ENCODE measurements at places on chromosomes 12 and 14.

GRCh38 chr14:105312973-105313372 lies 1.6 kb upstream of the PACS2 start:
- DNase-seq: no peak

DNA sequence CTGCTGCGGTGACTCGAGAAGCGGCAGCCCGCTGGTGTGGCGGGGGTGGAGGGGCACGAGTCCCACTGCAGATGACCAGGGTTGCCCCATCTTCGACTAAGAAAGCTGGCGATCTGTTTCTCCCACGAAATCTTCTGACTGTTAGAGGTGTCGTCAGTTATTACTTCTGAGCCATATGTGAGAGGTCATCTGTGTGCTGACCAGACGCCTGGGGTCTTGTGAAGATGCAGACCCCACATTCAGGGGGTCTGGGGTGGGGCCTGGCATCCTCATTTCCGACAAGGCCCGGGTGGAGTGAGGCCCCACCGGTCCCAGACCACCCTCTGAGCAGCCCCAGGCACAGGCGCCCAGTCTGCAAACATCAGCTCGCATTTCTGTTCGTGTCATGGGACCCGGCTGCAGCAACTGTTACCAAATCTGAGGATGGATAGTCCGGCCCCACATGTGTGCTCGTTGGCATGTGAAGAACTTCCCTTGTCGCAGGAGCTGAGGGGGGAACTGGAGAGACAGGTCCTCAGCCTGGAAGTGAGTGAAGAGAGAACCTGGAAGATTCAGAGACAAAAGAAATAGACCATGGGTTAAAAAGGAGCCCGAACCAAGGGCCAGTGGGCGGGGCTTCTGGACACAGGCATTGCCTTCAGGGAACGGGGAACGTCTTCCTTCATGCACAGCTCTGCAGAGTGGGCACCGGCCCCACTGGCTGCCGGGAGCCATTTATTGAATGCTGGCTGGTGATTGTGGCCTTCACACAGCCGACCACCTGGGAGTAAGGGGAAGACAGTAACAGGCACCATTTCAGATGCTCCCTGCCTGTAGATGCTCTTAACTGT lies 135.2 kb downstream of the ADGRD1 start:
- DNase-seq: no peak

GRCh38 chr12:125382926-125383325 lies 317.7 kb downstream of the AACS start:
- no peak for DNase-seq

DNA sequence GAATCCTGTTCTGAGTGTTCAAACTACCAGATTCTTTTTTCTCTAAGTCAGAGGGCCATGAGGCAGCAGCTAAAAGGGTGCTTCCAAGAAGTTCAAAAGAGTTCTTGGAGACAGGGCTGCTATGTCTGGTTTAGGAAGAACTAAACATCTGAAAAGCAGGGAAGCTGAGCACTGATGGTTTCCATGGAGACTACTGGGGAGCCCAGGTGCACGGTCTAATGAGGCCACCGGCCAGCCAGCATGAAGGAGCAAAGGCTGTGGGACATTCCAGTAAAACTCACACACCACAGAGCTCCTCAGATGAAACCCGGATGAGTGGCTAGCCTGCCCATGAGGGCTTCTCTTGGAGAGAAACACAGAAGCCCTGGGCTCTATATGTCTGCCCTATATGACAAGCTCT lies 97.3 kb downstream of the KCNK10 start:
- DNase-seq: no peak

GRCh38 chr12:29148911-29149690 lies at the start of gene FAR2:
FAR2 (plus strand) TSS chr12:29149278; CDS start chr12:29270450, 121,172 bp downstream.
- DNase-seq: no peak

DNA sequence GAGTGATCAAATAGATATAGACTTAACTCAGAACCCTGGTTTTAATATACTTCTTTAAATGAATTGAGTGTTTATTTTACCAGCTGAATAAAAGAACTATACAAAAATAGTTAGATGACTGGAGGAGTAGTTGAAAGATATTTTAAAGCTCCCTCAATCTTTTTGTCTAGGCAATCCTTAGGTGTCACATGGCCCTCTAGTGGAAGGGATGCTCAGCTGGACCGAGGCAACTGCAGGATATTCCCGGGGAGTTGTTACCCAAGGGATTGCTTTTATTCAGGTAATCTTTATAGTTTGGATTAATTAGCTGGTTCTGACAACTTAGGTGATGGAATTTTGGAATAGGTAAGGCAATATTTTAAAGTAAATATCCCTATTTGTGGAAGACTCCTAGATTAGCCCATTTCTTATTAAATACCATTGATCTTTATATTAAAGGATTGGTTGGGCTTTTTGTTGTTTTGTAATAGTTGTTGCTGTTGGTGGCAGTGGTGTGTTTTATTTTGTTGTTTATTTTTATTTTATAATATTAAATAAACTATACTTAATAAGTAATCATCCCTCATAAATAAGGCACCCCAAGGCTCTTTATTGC lies 57.1 kb downstream of the ZDHHC17 start:
- peak; percentile 17 for DNase-seq

DNA sequence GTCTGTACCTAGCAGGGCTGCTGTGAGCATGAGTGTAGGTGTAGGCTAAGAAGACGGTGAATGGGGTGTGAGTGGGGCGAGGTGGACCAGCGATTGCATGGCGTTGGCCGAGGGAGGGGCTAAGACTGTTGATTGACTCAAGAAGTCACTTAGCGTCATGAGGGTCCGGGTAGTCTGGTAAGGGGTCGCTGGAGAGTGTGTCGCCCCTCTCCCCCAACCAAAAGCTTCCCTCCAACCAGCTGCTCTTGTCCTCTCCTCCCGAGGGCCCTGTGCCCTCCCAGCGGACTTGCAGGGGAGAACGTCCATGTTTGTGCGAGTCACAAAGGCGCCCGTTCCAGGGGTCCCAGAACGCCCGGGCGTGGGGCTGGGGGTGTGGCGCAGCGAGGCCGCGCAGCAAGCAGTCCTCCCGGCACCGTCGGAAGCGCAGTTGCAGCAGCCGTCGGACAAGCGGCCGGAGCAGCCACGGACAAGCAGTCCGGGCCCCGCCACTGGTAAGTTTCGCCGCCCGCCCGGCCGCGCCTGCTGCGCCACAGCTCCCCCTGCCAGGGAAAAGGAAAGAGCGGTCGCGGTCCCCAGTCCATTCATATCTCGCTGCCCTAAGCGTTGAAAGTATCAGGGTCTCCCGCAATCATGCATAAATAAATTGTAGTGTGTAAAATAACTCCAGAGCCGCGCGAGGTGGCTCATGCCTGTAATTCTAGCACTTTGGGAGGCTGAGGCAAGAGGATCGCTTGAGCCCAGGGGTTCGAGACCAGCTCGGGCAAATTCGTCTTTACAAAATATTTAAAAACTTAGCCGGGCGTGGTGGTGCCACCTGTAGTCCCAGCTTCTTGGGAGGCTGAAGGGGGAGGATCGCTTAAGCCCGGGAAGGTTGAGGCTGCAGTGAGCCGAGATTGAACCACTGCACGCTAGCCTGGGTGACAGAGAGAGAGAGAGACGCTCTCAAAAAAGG lies at the start of gene CCDC63:
TSS of gene CCDC63 (plus strand) at position 373 of the 952 bp plus-strand sequence. CDS start 5,968 bp downstream, outside the sequence.
- no peak for DNase-seq

DNA sequence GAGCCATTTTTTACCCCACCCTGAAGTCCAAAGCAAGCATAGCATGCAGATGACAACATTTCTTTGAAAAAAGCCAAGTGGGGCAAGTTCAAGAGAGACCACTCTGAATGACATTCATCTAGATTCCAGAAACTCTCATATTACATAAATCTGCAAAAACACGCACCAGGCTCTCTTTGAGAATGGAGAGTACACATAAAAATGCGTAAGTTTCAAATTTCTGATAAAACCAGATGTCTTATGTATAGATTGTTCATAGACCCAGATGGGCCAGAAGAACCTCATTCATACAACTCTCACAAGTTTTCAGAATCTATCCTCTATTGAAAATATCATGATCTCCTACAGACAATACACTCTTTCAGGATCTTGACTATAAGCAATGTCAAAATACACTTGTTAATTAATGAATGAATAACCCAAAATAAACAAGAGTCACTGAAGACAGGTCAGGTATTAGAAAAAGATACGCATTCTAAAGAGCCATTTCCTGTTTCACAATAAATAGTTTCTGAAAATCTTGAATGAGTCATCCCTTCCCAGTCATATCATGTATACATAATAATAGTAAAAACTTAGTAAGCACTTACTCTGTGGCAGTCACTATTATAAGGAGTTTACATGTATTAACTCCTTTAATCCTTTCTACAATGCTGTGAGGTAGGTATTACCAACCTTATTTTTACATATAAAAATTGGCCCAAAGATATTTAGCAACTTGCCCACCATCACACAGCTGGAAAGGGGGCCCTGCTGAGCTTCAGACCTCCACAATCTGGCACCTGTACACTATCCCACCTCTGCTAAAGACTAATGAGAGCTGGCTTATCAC lies 72.0 kb downstream of the PPP2R5E start:
- DNase-seq: peak; percentile 54

- DNase-seq: no peak
Observed at GRCh38 chr12:72189266-72189665, 82.9 kb upstream of the TRHDE start.

- no peak for DNase-seq
Observed at GRCh38 chr12:130552483-130552996, 163.6 kb downstream of the RIMBP2 start.

- DNase-seq: no peak
Observed at GRCh38 chr14:104928391-104929133, 3.9 kb downstream of the PLD4 start.

- DNase-seq: no peak
Observed at GRCh38 chr12:93621986-93622385, 49.5 kb downstream of the SOCS2 start.

DNA sequence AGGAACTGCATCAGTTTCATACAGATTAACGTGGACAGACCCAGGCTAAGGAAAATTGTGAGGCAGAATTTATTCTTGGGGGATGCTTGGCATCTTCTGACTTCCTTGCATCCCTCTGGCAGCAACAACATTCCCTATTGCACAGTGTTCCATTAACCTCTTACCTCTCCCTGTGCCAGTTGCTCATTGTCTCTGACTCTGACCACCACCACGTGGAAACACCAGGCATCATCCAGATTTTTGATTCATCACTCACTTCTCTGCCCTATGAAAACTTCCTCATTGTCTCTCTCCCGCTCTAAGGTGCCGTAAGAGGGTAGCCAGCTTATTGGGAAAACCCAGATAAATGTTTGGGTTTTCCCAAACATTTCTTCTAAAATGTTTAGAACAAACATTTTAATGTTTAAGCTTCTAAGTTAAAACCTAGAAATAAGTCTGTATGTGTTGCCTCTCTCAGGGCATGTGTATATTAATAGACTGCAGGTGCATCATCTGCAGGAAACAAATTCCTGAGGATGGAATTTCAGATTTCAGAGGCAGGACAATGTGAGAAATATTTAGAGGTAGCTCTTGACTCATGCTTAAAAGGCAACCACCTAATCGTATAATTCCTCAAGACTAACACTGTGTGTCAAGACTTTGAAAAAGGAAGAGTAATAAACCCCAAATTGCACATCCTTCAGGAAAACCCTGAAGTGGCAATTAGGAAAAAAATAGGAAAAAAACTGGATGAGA lies 64.5 kb upstream of the SLC35F4 start:
- DNase-seq: no peak
